Aorta (tissue), 5 donors: ENCODE measurements at places on chromosomes 3 and 15. TPM values are rescaled to one million over a fixed set of nuclear protein-coding genes. Genes with fewer than 3 reads are reported as not detected.

Gene HHATL
- total RNA-seq, result not detected

Gene CHRFAM7A
- total RNA-seq, result 13.2 TPM

Gene MAP1A
- 49.3 TPM for total RNA-seq

Gene ARHGEF26
- 26.9 TPM for total RNA-seq

Gene NR1I2
- total RNA-seq, result 0.12 TPM

Gene GOLGA8H
- total RNA-seq, result 6.5 TPM

Gene CFAP20DC
- 0.90 TPM for total RNA-seq

Gene CRBN
- 68.5 TPM for total RNA-seq

Gene NGRN
- total RNA-seq, result 81.5 TPM

Gene RASGRP1
- total RNA-seq, result 3.1 TPM

Gene PIGBOS1
- total RNA-seq, result 12.5 TPM

DNA sequence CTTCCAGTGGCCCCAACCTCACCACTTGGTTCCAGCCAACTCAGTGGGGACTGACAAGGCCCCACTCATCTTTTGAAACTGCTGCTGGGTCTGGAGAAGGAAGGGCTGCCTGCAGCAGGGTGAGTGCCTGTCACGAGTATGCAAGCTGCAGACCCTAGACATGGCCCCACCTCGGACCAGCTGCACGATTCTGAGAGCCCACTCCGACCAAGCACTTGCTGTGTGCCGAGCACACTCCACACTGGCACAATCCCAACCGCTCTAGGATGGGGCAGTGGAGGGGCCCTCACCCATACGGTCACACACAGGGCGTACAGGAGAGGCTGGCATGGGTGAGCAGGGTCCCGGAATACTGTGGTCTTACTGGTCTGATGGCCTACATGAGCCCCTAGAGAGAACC is 8.0 kb upstream of the PLXND1 start:
- no peaks in the 10 kb centered on the region for H3K27me3 ChIP-seq
- H3K4me1 ChIP-seq, result no peaks in the 10 kb centered on the region
- H3K36me3 ChIP-seq, result no peaks in the 10 kb centered on the region
- no peak overlapping the region for H3K27ac ChIP-seq

DNA sequence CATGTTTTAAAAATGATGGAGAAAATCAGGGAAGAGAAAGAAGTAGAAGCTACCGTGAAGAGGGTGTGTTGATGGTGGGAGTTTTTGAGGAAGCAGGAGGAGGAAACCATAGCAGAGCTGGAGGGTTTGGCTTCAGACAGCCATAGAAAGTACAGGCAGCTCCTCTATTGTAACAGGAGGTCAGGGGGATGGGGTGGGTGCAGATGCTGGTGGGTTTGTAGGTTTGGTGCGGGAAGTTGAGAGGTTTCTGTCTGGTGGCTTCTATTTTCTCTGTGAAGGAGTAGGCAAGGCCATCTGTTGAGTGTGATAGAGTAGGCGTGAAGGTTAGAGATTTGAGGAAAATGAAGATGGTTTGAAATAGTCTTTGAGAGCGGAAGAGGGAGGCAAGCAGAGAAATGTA is 97.7 kb upstream of the TBC1D5 start:
- H3K4me1 ChIP-seq, result no peaks in the 10 kb centered on the region
- H3K27ac ChIP-seq, result no peak overlapping the region
- no peaks in the 10 kb centered on the region for H3K36me3 ChIP-seq

- H3K4me3 ChIP-seq, result no peak overlapping the region
- no peaks in the 10 kb centered on the region for H3K27me3 ChIP-seq
- no peaks in the 10 kb centered on the region for H3K4me1 ChIP-seq
- no peak for DNase-seq
Observed at GRCh38 chr3:194617143-194617671, 16.0 kb downstream of the TMEM44 start.

DNA sequence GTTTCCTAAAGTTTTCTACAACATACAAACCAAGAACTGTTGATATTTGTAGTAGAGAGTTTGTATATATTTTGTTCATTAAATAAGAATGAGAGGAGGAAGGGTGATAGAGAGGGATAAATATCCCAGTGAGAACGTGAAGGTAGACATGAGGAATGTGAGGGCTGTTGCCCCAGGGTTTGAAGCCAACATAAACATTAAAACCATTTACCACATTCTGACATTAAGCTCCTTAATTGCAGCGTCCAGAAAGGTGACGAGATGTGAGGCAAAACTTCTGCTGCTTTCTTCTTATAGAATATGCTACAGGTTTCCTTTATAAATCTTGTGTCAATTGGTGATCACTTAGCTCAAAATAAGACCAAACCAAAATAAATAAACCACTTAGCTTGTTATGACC is 267.8 kb upstream of the CNTN4 start:
- no peak for DNase-seq
- no peaks in the 10 kb centered on the region for H3K4me1 ChIP-seq
- H3K27me3 ChIP-seq, result no peaks in the 10 kb centered on the region

GRCh38 chr3:56869157-56869889 is 67.6 kb upstream of the ARHGEF3 start:
- H3K4me3 ChIP-seq, result no peak overlapping the region
- no peak for DNase-seq
- H3K27ac ChIP-seq, result no peak overlapping the region

GRCh38 chr15:75653347-75653913 is 5.7 kb downstream of the SNX33 start:
- H3K36me3 ChIP-seq, result no peaks in the 10 kb centered on the region
- no peak overlapping the region for H3K4me3 ChIP-seq
- no peaks in the 10 kb centered on the region for H3K4me1 ChIP-seq
- H3K27ac ChIP-seq, result peak overlapping the region; percentile 3

DNA sequence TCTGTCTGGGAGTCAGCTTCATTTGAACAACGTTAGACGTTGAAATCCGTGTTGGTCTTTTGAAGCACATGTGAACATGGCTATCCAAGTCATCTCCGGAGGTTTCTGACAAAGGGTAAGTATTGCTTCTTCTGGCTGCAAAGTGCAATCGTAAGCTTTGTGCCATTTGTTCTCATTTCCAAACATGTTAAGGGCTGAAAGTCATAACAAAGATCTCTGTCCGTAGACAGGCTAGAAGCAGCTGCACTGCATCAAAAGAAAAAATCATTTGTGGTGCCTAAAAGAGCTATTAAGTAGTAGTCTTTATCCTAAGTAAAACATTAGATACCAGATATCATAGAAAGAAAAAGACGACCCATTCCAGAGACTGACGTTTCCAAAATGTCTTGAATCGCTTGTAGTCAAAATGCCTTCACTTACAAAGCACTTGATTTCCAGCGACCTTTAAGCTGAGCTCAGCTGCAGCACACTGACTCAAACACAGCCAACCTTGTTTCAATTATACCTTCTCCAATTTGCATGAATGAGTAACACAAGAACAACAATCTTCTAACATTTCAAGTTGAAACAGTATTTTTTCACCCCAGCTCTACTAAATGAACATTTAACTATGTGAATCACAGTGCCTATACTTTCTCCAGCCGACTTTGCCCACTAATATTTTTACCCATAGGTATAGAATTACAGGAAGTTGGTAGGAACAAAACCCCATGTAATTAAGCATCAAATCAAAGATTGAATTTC is 76.6 kb downstream of the NEDD4 start:
- H3K27ac ChIP-seq, result no peak overlapping the region
- peaks cover 3% of the 10 kb centered on the region for H3K4me1 ChIP-seq
- no peaks in the 10 kb centered on the region for H3K27me3 ChIP-seq
- no peaks in the 10 kb centered on the region for H3K36me3 ChIP-seq
- no peak for DNase-seq
- H3K4me3 ChIP-seq, result no peak overlapping the region

- no peak overlapping the region for H3K4me3 ChIP-seq
- H3K27ac ChIP-seq, result no peak overlapping the region
- no peaks in the 10 kb centered on the region for H3K27me3 ChIP-seq
- no peaks in the 10 kb centered on the region for H3K36me3 ChIP-seq
- H3K4me1 ChIP-seq, result no peaks in the 10 kb centered on the region
Observed at GRCh38 chr15:56805466-56806147, 72.3 kb upstream of the ZNF280D start.

DNA sequence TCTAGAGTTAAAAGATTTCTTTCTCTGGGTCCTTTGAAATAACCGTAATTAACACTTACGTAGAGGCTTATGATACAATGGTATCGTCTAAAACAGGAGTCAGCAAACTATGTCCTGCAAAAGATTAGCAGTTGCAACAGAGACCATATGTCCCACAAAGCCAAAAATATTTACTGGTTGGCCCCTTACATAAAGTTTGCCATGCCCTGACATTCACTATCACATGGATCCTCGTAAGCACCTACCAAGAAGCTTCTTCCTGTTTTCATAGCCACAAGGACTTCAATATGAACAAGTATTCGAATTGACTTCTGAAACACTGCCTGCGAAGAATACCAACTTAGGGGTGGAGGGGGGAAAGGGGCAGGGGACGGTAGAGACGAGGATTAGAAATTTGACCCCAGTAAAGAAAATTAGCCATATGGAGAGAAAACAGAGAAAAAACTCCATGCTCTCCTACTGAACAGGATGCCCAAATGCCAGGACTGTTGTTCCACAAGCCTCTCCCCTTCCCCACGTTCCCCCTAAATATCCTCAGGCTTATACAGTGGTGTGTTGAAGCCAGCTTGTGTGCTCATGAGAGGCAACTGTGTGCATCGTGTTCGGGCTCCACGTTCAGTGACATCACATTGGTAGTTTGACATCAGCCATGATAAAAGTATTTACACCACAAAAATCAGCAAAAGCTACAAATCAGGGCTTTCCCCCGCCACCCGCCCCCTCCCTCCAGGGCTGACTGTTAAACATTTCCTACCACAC is 144.1 kb upstream of the HES1 start:
- no peaks in the 10 kb centered on the region for H3K27me3 ChIP-seq
- no peaks in the 10 kb centered on the region for H3K36me3 ChIP-seq
- no peak overlapping the region for H3K27ac ChIP-seq
- no peak overlapping the region for H3K4me3 ChIP-seq
- no peaks in the 10 kb centered on the region for H3K4me1 ChIP-seq

- no peak overlapping the region for H3K27ac ChIP-seq
- no peaks in the 10 kb centered on the region for H3K36me3 ChIP-seq
- no peaks in the 10 kb centered on the region for H3K4me1 ChIP-seq
- no peak overlapping the region for H3K4me3 ChIP-seq
- H3K27me3 ChIP-seq, result no peaks in the 10 kb centered on the region
Observed at GRCh38 chr3:127173516-127174166, 19.3 kb upstream of the PRR23E start.

GRCh38 chr3:32146746-32147211 is 40.4 kb downstream of the GPD1L start:
- H3K4me3 ChIP-seq, result no peak overlapping the region
- H3K27ac ChIP-seq, result no peak overlapping the region
- H3K4me1 ChIP-seq, result peaks cover 1% of the 10 kb centered on the region

DNA sequence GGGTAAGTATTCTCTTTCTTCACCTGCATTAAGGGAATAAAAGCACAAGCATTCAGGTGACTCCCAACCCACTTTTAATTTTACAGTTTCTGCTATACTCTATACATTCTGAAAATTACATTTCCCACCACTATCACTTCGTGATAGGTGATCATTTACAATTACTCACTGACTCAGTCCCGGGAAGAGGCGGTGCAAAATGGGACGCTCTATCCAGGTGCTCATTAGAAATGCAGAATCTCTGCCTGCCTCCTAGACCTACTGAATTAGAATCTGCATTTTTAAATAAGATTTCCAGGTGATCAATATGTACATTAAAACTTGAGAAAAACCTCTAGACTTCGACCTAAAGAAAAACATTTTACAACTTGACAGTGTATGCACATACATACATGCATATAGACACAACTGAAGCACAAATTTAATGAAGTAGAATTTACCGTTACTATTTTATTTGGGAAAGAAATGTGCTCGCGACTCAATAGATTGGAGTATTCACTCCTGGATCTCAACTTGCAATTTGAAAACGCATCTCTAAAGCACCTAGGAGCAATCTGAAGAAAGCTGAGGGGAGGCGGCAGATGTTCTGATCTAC is 598 bp upstream of the TGFBR2 start:
- no peaks in the 10 kb centered on the region for H3K27me3 ChIP-seq
- no peak for DNase-seq
- peak overlapping the region; percentile 52 for H3K4me3 ChIP-seq
- H3K36me3 ChIP-seq, result no peaks in the 10 kb centered on the region
- H3K4me1 ChIP-seq, result peaks cover 3% of the 10 kb centered on the region

- H3K4me3 ChIP-seq, result no peak overlapping the region
- no peaks in the 10 kb centered on the region for H3K4me1 ChIP-seq
- H3K27ac ChIP-seq, result no peak overlapping the region
- no peaks in the 10 kb centered on the region for H3K36me3 ChIP-seq
- DNase-seq, result no peak
Observed at GRCh38 chr3:188807006-188807405, 364.8 kb upstream of the TPRG1 start.

DNA sequence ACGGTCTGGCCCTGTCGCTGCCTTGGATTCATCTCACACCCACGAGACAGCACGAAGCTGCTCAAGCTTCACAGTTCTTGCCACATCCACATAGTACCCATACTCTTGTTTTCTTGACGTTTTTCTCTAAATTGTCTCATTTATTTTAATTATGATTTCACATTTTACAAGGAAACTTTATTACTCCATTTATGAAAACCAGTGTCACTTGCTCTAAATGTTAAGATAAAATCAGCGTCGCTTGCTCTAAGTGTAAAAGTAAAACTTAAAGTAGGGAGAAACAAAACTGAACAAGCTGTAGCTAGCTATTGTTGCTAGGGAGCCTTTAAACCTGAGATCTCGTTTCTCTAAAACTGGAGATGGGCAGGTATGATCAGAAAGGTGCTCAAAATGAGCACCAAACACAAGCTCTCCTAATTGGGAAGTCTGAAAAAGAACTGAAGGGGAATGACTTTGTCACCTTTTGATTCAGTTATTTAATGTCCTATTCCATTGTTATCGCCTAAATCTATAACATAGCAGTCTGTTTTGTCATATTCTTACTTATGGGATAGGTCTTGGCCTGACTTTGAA is 680 bp downstream of the IFT122 start:
- peak overlapping the region; percentile 58 for H3K27ac ChIP-seq
- peaks cover 4% of the 10 kb centered on the region for H3K4me1 ChIP-seq
- H3K36me3 ChIP-seq, result no peaks in the 10 kb centered on the region

DNA sequence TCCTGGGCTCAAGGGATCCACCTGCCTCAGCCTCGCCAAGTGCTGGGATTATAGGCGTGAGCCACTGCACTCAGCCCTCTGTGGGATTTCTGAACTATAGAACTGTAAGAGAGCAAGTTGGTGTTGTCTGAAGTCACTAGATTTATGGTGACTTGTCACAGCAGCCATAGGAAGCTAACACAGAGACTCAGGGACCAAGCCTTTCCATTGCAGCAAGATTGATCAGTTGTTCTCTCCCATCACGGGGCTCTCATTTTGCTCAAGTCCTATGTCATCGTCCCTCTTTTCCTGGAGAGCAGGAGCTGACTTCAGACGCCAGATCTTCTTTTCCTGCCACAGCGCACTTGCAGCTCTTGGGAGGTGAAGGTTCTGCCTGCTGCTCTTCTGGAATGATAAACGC is 61.0 kb downstream of the APBA2 start:
- no peak overlapping the region for H3K27ac ChIP-seq
- no peaks in the 10 kb centered on the region for H3K36me3 ChIP-seq
- peak; percentile 27 for DNase-seq

GRCh38 chr3:70225146-70225545 is 87.3 kb downstream of the MDFIC2 start:
- H3K36me3 ChIP-seq, result no peaks in the 10 kb centered on the region
- H3K4me1 ChIP-seq, result peaks cover 4% of the 10 kb centered on the region
- H3K27ac ChIP-seq, result no peak overlapping the region
- H3K27me3 ChIP-seq, result no peaks in the 10 kb centered on the region

GRCh38 chr3:150232992-150233451 is 175.1 kb upstream of the TSC22D2 start:
- peaks cover 14% of the 10 kb centered on the region for H3K4me1 ChIP-seq
- no peak overlapping the region for H3K27ac ChIP-seq
- H3K27me3 ChIP-seq, result no peaks in the 10 kb centered on the region

GRCh38 chr3:43894176-43895049 is 203.7 kb downstream of the ABHD5 start:
- H3K27ac ChIP-seq, result peak overlapping the region; percentile 31
- no peaks in the 10 kb centered on the region for H3K4me1 ChIP-seq
- no peaks in the 10 kb centered on the region for H3K27me3 ChIP-seq
- H3K36me3 ChIP-seq, result no peaks in the 10 kb centered on the region
- peak overlapping the region; percentile 54 for H3K4me3 ChIP-seq
